ENCODE measurements at places on chromosomes 6 and 20. TPM values are rescaled to one million over a fixed set of nuclear protein-coding genes. Genes with fewer than 3 reads are reported as not detected.

Gene GHRH
- not detected for total RNA-seq

Gene SLPI
- 151 TPM for total RNA-seq

Gene ARFGEF3
- 1.6 TPM for total RNA-seq

Gene GNAS-AS1
- 1.7 TPM for total RNA-seq

Gene NHLRC1
- 0.94 TPM for total RNA-seq

GRCh38 chr6:81769824-81770223, 17.3 kb upstream of the TENT5A start:
- no peaks in the 10 kb centered on the region for H3K27me3 ChIP-seq
- H3K27ac ChIP-seq, result no peak overlapping the region
- DNase-seq, result no peak
- no peaks in the 10 kb centered on the region for H3K4me1 ChIP-seq

- H3K4me1 ChIP-seq, result peaks cover 8% of the 10 kb centered on the region
- DNase-seq, result peak; percentile 80
- no peak overlapping the region for H3K4me3 ChIP-seq
- H3K27me3 ChIP-seq, result no peaks in the 10 kb centered on the region
These were observed 48.3 kb downstream of the ATXN1 start for GRCh38 chr6:16712931-16713484.

- H3K36me3 ChIP-seq, result no peaks in the 10 kb centered on the region
- DNase-seq, result no peak
- H3K27ac ChIP-seq, result no peak overlapping the region
- no peaks in the 10 kb centered on the region for H3K4me1 ChIP-seq
- no peaks in the 10 kb centered on the region for H3K27me3 ChIP-seq
These were observed 429.7 kb downstream of the FRK start for GRCh38 chr6:115631028-115631427.

GRCh38 chr20:41398408-41398807, 31.8 kb upstream of the EMILIN3 start:
- no peak for DNase-seq
- H3K4me3 ChIP-seq, result no peak overlapping the region
- H3K27ac ChIP-seq, result no peak overlapping the region
- no peaks in the 10 kb centered on the region for H3K36me3 ChIP-seq
- H3K4me1 ChIP-seq, result no peaks in the 10 kb centered on the region
- no peaks in the 10 kb centered on the region for H3K27me3 ChIP-seq

GRCh38 chr6:4844108-4844507, 67.9 kb downstream of the CDYL start:
- H3K4me1 ChIP-seq, result peaks cover 7% of the 10 kb centered on the region
- no peaks in the 10 kb centered on the region for H3K27me3 ChIP-seq
- no peak overlapping the region for H3K27ac ChIP-seq
- DNase-seq, result no peak

DNA sequence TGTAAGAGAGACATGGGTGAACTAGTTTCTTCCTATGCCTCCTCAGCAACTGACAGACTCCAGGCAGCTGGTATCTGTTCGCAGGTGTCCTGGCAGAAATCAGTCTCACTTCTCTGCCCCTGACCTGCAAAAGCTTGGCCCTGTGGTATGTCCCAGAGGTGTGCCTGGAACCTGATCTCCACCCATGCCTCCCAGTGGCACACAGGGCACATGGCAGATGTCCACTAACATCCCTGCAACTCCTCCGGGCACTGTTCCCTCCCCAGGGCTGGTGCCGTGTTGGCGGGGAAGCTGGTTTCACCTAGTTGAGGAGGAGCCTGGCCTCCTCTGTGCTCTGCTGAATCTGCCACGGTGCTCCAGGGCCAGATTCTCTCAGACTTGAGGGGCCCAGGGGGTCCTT, 123.3 kb upstream of the GGTLC1 start:
- H3K27me3 ChIP-seq, result no peaks in the 10 kb centered on the region
- H3K36me3 ChIP-seq, result no peaks in the 10 kb centered on the region
- H3K27ac ChIP-seq, result no peak overlapping the region
- DNase-seq, result no peak
- no peaks in the 10 kb centered on the region for H3K4me1 ChIP-seq
- H3K4me3 ChIP-seq, result no peak overlapping the region

DNA sequence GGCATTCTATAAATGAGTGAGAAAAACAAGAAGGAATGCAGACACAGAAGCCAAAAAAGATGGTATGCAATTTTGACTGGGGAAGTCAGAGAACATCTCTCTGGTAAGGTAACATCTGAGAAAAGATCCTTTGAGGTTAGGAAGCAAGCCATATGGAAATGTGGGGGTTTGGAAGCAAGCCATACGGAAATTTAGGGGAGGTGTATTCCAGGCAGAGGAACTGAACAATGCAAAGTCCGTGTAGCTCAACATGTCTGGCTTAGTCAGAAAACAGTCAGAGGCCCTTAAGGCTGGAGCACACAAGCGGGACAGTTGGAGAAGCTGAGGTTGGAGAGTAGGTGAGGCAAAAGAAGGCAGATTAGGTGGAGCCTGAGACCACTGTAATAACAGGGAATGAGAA, 35.3 kb downstream of the RALGAPA2 start:
- no peaks in the 10 kb centered on the region for H3K4me1 ChIP-seq
- no peak overlapping the region for H3K27ac ChIP-seq
- no peak for DNase-seq
- H3K4me3 ChIP-seq, result no peak overlapping the region
- H3K27me3 ChIP-seq, result no peaks in the 10 kb centered on the region
- H3K36me3 ChIP-seq, result no peaks in the 10 kb centered on the region

DNA sequence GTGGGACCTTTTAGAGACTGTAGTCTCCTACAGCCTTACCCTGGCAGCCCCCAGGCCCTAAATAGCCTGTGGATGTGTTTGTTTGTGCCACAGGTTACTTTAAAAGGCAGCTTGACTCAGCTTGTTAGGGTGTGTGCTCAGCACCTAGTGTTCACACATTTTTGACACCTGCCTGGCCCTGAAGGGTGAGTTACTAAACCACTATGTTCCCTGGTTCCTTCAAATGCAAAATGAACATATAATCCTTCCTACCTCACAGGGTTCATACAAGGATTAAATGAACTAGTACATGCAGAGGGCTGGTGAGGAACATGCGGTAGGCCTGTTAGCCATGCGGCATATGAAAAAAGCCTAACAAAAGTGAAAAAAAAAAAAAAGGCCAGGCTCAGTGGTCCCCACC, 14.9 kb upstream of the TFAP2C start:
- H3K27me3 ChIP-seq, result no peaks in the 10 kb centered on the region
- H3K36me3 ChIP-seq, result no peaks in the 10 kb centered on the region
- no peak overlapping the region for H3K4me3 ChIP-seq
- no peak for DNase-seq
- no peaks in the 10 kb centered on the region for H3K4me1 ChIP-seq
- H3K27ac ChIP-seq, result no peak overlapping the region
